ENCODE measurements at places on chromosomes 13 and 19.

DNA sequence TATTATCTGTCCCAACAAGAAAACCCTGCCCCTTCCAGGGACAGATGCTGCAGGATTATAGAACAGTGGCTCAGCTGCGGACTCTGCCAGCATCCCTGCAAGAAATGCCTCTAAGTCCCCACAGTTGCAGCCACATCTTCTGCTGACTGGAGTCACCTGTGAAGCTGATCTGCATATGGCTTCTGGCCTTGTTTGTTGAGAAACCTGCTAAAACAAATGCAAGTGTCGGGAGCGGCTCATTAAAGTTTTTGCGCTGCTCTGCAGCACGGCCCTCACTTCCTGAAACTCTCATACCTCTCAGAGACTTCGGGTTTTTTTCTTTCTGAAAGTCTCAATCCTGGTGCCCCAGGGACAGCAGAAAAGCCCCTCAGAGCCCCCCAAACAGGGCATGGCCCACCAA lies 725.0 kb downstream of the UQCRFS1 start:
- DNase-seq = no peak

GRCh38 chr19:55495646-55496349 lies 7.6 kb downstream of the SSC5D start:
- no peak for DNase-seq

- DNase-seq = no peak
Observed at GRCh38 chr13:33292712-33293111, 7.2 kb upstream of the STARD13 start.

DNA sequence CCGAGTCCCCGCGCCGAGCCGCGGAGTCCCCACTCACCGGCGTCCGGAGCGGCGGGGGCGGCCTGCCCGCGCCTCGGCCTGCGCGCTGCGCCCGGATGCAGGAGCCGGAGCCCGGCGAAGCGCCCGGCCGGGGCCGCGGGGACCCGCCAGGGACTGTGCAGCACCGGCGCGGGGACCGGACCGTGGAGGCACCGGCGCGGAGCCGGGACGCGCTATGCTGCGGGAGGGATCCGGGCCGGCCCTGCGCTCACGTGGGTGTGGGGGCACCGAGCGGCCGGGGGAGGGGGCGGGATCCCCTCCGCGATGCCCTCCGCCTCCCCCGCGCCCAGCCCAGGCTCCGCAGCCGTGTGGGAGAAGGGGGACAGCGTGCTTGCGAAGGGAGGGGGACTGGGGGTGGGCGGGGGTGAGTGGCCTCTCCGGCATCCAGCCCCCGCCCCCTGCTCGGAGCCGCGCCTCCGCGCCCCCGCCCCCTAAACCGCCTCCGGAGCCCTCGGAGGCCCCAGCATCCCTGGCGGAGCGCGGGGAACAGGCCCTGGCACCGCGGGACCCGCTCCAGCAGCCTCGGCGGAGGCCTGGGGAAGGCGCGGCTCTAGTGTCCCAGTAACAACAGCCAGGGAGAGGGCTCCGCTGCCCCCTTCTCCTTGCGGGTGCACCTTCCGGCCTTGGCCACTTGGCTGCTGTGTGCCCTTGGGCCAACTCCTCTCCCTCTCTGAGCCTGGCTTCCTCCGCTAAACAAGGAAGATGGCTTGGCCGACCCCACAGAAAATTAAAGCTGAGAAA lies at the start of gene SLC1A6:
Gene SLC1A6 (minus strand): TSS at position 389 of the 780 bp plus-strand sequence. CDS start 6,954 bp downstream, outside the sequence.
- DNase-seq = no peak

- no peak for DNase-seq
Observed at GRCh38 chr13:50153401-50153800, 138.2 kb downstream of the KCNRG start.

GRCh38 chr13:76720821-76721220 lies 165.4 kb downstream of the KCTD12 start:
- DNase-seq = no peak

DNA sequence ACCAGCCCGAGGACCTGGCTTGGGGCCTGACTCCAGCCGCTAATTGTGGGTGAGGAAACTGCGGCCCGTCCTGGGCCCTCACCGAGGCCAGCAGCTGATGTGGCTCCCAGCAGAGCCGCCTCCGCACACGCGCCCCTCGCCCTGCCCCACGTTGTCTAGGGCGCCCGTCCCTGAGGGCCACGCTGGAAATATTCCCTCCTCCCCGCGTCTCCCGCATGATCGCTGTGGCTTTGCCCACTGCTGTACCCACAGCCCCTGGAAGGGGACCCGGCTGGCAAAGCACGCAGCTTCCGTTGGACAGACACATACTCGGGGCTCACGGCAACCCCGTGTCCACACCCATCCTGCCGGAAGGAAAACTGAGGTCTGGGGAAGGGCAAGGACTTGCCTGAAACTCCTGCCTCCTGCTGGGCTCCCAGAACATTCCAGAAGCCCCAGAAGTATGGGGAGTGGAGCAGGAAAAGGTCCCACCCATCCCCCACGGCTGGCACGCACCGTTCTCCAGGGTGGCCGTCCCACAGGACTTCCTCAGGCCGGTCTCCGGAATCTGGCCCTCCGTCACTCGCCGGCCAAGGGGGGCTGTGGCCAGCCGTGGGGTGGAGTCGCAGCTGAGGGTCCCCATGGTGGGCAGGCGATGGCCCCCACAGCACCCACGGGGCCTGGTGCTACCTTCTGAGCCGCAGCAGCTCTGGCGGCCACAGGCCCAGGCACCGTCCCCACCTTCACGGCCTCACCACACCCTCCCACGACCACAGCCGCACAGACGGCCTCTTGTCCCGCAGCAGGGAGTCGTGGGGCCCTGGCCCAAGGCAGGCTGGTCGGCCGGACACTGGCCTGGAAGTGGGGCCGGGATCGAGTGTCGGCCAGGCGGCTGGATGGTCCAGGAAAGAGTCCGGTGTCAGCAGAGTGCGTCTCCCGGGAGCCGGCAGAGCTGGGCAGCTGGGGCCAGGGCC lies 13.6 kb upstream of the SHC2 start:
- no peak for DNase-seq
